ENCODE measurements at places on chromosomes 2 and 18.

DNA sequence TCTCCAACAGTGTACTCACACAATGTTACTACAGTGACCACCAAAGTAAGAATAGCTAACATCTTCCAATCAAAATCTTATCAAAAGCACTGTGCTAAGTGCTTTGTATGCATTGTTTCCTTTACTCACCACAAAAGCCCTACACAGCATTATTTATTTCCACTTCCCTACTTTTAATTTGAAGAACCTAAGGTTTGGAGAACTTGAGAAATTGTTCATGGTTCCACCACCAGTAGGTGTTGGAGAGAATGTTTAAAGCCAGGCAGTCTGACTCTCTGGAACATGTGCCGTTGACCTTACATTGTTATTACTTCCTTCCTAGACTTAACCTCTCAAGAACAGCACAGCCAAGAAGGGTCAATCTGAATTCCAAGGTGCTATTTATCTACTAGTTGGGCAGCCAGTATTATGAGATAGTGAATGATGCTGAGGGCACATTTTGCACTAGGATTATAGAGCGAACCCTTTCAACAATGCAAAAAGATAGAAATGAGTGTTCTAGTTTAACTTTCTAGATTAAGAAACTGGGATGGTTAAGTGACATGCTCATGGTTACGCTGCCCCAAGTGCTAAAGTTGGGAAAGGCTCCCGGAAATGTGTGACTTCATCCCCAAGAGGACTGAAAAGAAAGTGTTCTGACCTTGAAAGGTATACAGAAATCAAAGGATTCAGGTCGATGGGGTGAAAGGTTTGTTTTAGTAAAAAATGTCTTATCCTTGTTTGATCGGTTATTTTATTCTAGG, 55.2 kb upstream of the FAM136A start:
- no peak for DNase-seq

- no peak for DNase-seq
Observed at GRCh38 chr18:54089749-54090459, 134.6 kb downstream of the MBD2 start.

DNA sequence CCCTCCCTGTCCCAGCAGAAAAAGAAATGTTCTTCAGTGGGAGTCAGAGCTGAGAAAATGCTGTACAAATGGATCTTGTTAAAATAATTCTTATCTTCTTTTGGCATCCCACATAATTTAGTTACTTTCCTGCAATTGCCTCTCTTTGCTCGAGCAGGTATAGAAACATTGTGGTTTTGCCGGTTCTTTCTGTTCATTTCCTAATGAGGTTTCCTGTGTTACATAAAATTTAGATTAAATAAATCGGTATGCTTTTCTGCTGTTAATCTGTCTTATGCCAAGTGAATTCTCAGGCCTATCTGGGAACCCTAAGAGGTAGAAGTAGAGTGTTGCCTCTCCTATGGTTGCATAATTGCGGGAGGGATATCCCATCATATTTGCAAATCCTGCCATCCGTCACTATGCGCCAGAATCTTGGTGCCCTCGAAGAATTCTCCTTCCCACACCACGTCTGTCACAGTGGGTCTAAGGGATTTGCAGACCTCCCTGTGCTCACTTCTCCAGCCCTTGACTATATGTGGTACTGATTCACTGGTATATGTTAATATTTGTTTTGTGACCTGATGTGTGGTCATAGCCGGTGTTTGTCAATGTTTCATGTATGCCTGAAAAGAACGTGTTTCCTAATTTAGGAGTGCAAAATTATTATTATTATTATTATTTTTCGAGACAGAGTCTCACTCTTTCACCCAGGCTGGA, 12.2 kb upstream of the HDAC4 start:
- no peak for DNase-seq

GRCh38 chr2:110980339-110981062, 140.2 kb upstream of the BCL2L11 start:
- no peak for DNase-seq

- DNase-seq, result no peak
Observed at GRCh38 chr18:14097761-14098160, 34.5 kb downstream of the ZNF519 start.
